Activated CD4-positive, alpha-beta T cell treated with anti-CD3 and anti-CD28 coated beads, Interleukin-2, amount 10 ng/mL, durations not matched to agents 24 days and 14 days (primary cell): ENCODE measurements at places on chromosomes 7 and 10.

- H3K27ac ChIP-seq, result no peak overlapping the region
- peaks cover 31% of the 10 kb centered on the region for H3K27me3 ChIP-seq
- H3K4me1 ChIP-seq, result peaks cover 7% of the 10 kb centered on the region
Measured at GRCh38 chr7:106225856-106226255, 58.9 kb downstream of the NAMPT start.

DNA sequence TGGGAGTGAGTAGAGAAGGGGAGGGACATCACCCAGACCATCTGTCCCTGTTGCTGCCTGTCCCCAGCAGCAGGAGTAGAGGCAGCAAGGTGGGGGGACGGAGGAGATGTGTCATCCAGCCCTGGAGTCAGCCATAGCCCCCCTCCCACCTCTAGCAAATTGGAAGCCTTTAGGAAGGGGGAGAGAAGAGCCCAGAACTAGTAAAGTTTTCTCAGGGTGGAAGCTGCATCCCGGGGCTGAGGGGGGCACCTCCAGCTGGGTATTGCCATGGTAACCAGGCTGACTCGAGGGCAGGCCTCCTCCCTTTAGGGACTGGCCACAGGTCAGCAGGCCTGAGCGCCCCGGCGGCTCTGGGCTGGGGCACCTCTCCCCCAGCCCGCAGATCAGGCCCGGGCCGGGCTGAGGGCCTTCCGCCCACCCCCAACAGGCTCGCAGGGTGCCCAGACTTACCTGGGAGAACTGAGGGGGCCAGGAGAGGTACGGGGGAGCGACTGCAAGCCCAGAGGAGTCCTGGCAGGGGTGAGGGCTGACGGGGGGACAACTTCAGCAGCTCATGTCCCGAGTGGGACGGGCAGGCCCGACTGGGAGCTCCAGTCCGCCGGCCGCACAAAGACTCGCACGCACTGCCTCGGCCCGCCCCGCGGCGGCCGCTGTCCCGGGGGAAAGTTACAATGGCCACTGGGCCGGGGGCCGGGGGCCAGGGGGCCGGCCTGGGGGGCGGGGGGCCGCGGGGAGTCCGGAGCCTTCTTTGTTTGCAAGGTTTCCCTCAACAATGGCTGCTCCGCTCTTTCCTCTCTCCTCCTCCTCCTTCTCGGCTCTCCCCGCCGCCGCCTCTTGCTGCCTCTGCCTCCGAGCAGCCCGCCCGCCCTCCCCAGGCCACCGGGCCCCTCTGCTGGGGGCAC, 6.0 kb downstream of the LDB1 start:
- H3K4me1 ChIP-seq, result peaks cover 50% of the 10 kb centered on the region
- no peaks in the 10 kb centered on the region for H3K27me3 ChIP-seq
- peak overlapping the region; percentile 98 for H3K27ac ChIP-seq
- H3K36me3 ChIP-seq, result peaks cover 33% of the 10 kb centered on the region
- peak overlapping the region; percentile 94 for H3K4me3 ChIP-seq

DNA sequence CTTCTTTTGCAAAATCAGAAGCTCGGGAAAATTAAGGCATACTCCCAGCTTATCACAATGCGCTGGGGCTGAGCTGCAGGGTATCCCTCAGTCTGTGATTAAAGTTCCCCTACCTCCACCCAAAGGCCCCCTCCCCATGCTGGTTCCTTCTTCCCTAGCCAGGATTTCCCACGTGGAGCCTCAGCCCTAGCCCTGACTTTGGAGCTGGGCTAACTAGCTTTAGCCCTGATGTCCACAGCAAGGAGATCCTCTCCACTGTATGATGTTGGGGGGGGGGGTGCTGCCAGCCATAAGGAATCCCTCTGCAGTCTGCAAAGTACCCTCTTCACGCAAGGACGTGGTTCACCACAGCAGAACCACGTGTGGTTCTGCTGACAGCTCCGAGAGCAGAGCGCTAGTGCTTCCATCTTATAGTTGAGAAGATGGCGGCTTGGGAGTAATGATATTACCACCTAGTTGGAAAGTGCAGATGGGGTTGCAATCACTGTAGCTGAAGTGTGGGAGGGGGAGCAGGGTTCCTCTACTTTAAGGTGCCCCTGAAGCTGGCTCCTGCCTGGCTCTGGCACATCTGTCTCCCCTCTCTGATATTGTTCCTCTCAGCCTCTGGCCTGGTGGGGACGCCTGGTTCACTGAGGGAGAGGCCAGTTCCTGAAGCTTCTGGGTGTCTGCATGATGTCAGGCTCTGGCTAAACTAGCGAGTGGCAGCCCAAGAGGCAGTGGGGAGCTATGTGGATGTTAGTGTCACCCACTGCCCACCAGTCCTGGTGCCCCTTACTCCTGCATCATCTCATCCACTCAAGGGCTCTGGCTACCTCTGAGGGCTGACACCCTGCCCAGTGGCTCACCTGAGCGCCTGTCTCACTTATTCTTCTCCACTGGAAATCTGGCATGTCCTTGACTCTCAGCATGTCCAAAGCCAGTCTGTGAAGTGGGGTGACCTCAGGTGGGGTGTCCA, 270.7 kb downstream of the RPS24 start:
- no peak overlapping the region for H3K4me3 ChIP-seq
- no peak overlapping the region for H3K27ac ChIP-seq
- H3K4me1 ChIP-seq, result peaks cover 14% of the 10 kb centered on the region
- H3K36me3 ChIP-seq, result no peaks in the 10 kb centered on the region
- H3K27me3 ChIP-seq, result peaks cover 30% of the 10 kb centered on the region

GRCh38 chr7:860149-860548, 16.2 kb upstream of the GET4 start:
- H3K27me3 ChIP-seq, result no peaks in the 10 kb centered on the region
- H3K4me1 ChIP-seq, result peaks cover 6% of the 10 kb centered on the region

DNA sequence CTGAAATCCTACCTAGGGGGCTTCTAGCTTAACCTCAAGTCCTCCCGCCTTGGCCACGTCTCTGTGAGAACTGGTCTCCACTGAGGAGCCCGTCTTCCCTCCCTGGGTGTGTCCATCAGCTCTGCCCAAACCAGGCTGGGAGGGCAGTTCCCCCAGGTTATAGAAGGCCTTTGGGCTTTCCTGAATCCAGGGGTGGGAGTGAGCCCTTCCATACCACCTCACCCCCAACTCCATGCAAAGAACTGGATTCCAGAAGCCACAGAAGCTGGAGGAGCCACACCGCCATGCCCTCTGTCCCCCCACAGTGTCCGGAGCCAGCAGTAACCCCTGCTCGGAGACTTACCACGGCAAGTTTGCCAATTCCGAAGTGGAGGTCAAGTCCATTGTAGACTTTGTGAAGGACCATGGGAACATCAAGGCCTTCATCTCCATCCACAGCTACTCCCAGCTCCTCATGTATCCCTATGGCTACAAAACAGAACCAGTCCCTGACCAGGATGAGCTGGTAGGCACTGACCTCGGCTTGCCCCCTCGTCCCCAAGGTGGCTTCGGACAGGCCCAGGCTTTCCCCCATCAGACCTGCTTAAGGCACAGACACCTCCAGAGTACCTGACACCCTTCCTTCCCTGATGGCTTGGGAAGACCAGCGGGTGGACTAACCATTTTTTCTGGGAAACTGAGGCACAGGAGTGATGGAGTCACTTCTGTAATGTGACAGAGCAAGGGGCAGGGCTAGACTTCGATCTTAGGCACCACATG, 4.7 kb downstream of the CPA1 start:
- H3K27ac ChIP-seq, result no peak overlapping the region
- H3K4me1 ChIP-seq, result no peaks in the 10 kb centered on the region
- H3K27me3 ChIP-seq, result no peaks in the 10 kb centered on the region
- no peak for DNase-seq
- H3K4me3 ChIP-seq, result no peak overlapping the region

DNA sequence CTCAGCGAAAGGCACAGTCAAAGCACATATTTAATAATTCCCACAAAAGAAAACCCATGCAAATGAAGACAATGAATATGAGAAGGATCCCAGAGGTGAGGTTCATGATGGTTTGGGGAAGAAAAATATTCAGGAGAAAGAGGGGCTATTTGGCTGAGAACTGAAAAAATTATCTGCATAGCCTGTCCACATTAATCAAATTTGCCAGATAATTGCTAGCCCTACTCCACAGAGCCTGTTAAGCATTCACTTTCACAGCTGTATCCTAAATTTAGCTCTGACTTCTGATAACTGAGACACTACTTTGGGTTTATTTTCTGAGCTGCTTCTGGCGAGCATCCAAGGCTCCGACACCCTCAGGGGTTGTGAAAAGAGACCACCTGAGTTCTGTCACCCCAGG, 176.2 kb downstream of the HERPUD2 start:
- no peak overlapping the region for H3K4me3 ChIP-seq
- H3K4me1 ChIP-seq, result no peaks in the 10 kb centered on the region
- peaks cover 14% of the 10 kb centered on the region for H3K27me3 ChIP-seq

GRCh38 chr7:47782792-47783191, 165.5 kb downstream of the PKD1L1 start:
- H3K27me3 ChIP-seq, result no peaks in the 10 kb centered on the region
- no peaks in the 10 kb centered on the region for H3K4me1 ChIP-seq
- H3K4me3 ChIP-seq, result no peak overlapping the region
- H3K27ac ChIP-seq, result no peak overlapping the region

DNA sequence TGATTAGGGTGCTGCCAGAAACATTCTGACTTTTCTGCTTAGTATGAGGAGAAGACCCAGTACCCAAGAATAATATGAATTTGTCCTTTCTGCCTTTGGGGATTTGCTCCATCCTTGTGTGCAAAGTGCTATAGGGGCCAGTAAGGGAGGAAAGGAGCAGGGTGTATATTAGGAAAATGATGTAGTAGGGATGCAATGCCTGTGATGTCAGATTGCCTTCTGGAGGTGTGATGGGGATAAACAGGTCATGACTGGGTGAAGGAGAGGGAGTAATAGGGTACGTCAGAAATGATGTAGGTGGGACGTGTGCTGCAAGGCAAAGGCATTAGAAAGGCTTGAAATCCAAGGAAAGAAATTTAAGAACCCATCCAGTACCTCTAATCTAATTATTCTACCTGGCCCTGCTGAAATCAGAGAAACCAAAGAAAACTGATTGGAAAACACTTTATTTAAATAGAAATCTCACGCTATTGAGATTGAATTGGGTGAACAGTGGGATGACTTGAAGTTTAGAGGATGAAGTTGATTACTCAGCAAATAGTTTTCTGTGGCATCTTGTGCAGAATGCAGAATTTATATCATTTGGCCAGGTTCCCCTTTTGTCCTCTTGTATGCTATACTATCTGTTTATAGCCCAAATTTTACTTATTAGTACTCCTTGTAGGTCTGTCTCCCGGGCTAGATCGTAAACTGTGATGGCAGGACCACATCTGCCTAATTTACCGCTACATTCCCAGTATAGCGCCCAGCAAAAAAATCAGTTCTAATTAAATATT, 503.9 kb downstream of the SUGCT start:
- no peak overlapping the region for H3K27ac ChIP-seq
- DNase-seq, result no peak
- H3K27me3 ChIP-seq, result peaks cover 4% of the 10 kb centered on the region
- no peaks in the 10 kb centered on the region for H3K36me3 ChIP-seq
- H3K4me1 ChIP-seq, result no peaks in the 10 kb centered on the region
- H3K4me3 ChIP-seq, result no peak overlapping the region

- no peaks in the 10 kb centered on the region for H3K4me1 ChIP-seq
- DNase-seq, result no peak
- no peaks in the 10 kb centered on the region for H3K36me3 ChIP-seq
- no peak overlapping the region for H3K4me3 ChIP-seq
Measured at GRCh38 chr7:11609096-11609670, 222.8 kb downstream of the THSD7A start.

GRCh38 chr10:107417446-107417845, 252.9 kb upstream of the SORCS1 start:
- H3K27ac ChIP-seq, result no peak overlapping the region
- H3K36me3 ChIP-seq, result no peaks in the 10 kb centered on the region
- no peaks in the 10 kb centered on the region for H3K4me1 ChIP-seq
- H3K27me3 ChIP-seq, result no peaks in the 10 kb centered on the region

GRCh38 chr7:112097524-112097923, 108.7 kb downstream of the DOCK4 start:
- H3K4me1 ChIP-seq, result no peaks in the 10 kb centered on the region
- peaks cover 2% of the 10 kb centered on the region for H3K27me3 ChIP-seq

GRCh38 chr7:39085590-39086049, 107.9 kb downstream of the POU6F2 start:
- H3K27me3 ChIP-seq, result peaks cover 8% of the 10 kb centered on the region
- no peak overlapping the region for H3K27ac ChIP-seq
- no peaks in the 10 kb centered on the region for H3K4me1 ChIP-seq
- H3K36me3 ChIP-seq, result no peaks in the 10 kb centered on the region

GRCh38 chr7:28474640-28475039, 62.3 kb downstream of the CREB5 start:
- H3K36me3 ChIP-seq, result no peaks in the 10 kb centered on the region
- no peak overlapping the region for H3K4me3 ChIP-seq
- no peak overlapping the region for H3K27ac ChIP-seq
- no peaks in the 10 kb centered on the region for H3K4me1 ChIP-seq

- H3K36me3 ChIP-seq, result no peaks in the 10 kb centered on the region
- H3K27me3 ChIP-seq, result no peaks in the 10 kb centered on the region
- DNase-seq, result no peak
- no peak overlapping the region for H3K4me3 ChIP-seq
- no peak overlapping the region for H3K27ac ChIP-seq
Measured at GRCh38 chr10:131178521-131179331, 132.8 kb downstream of the TCERG1L start.

DNA sequence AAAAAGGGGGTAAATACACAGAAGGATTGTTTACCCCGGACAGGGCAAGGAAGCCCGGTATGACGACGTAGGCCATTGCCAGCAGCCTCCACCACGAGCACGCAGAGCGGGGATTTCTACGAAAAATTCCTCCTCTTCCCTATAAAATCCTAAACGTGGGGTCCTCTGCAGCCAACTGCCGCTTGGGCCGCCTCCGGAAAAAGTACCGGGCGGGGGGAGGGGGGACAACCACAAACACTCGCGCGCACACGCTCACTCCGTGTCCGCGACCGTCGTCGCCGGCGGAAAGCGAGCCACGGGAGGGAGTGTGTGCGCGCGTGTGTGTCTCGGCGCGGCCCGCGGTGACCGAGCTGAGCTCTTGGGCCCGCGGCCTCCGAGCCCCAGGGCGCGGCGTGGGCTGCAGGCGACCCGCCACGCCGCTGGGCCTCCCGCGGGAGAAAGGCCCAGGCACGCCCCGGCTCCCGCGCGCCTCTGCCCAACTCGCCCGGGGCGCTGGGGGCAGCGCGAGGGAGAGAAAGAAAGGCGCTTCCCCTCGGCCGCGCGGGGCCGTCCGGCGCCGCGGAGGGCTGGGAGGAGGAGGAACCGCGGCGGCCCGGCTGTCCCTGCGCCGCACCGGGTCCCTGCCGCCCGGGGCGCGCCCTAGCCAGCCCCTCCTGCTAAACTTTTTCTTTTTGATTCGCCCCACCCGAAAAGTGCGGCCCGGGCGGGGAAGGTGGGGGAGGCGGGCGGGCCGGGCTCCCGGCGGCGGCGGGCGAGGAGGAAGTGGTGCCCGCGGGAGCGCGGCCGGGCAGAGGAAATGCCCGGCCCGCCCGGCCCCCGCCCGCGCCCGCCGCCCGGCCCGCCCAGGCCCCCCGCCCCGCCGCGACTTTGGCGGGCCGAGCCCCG, 1.5 kb downstream of the CTBP2 start:
- peaks cover 2% of the 10 kb centered on the region for H3K36me3 ChIP-seq
- H3K4me3 ChIP-seq, result peak overlapping the region; percentile 72
- peaks cover 3% of the 10 kb centered on the region for H3K4me1 ChIP-seq
- H3K27ac ChIP-seq, result no peak overlapping the region
- H3K27me3 ChIP-seq, result peaks cover 61% of the 10 kb centered on the region

DNA sequence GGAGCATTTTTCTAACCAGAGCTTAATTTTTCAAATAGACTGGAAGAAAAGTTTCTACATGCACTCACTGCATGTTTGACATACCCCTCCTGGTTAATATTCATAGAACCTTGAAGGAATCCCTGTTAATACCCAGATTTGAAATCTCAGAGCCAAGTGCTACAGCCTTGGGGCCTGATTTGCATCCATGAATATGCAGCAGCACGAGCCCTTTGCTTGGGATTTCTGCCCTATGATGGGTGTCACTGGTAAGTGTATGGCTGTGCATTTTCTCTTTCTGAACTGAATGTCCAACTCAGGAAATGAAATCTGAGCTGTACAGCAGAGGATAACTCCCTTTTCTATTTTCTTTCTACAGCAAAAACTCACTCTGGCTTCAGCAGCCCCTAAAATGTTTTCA, 1157.5 kb downstream of the XPNPEP1 start:
- H3K27me3 ChIP-seq, result no peaks in the 10 kb centered on the region
- no peak for DNase-seq
- no peaks in the 10 kb centered on the region for H3K4me1 ChIP-seq
- no peak overlapping the region for H3K4me3 ChIP-seq
